ENCODE measurements at places on chromosomes 7 and 10. TPM values are rescaled to one million over a fixed set of nuclear protein-coding genes. Genes with fewer than 3 reads are reported as not detected.

The LRRC4 gene
- total RNA-seq, result 0.39 TPM

The EVX1 gene
- not detected for total RNA-seq

The ADRA2A gene
- not detected for total RNA-seq

The CDNF gene
- 0.48 TPM for total RNA-seq

The HHEX gene
- 5.8 TPM for total RNA-seq

The TUBB8 gene
- 0.59 TPM for total RNA-seq

The OR9A2 gene
- total RNA-seq, result not detected

The LRIT1 gene
- not detected for total RNA-seq

The CPA1 gene
- total RNA-seq, result not detected

The NAT16 gene
- total RNA-seq, result not detected

The PLAC9 gene
- 2.1 TPM for total RNA-seq

The PLEKHS1 gene
- total RNA-seq, result 4.9 TPM

The MNX1 gene
- total RNA-seq, result 0.33 TPM

The HOXA7 gene
- not detected for total RNA-seq

The TWIST1 gene
- total RNA-seq, result 1.0 TPM

The CASD1 gene
- total RNA-seq, result 15.0 TPM

The FGL2 gene
- total RNA-seq, result not detected

The EEPD1 gene
- 9.4 TPM for total RNA-seq

The GPR15LG gene
- not detected for total RNA-seq

The CDK6 gene
- 49.5 TPM for total RNA-seq

The GIMAP8 gene
- not detected for total RNA-seq

The PDE6C gene
- total RNA-seq, result not detected

The NRG3 gene
- not detected for total RNA-seq

The OPN4 gene
- 0.23 TPM for total RNA-seq

The CRYGN gene
- 1.2 TPM for total RNA-seq

Data from PC-9 (cell line).